ENCODE measurements at places on chromosomes 7 and 10.

- DNase-seq = no peak
These were observed 139.9 kb downstream of the SKIDA1 start for GRCh38 chr10:21385536-21385935.

DNA sequence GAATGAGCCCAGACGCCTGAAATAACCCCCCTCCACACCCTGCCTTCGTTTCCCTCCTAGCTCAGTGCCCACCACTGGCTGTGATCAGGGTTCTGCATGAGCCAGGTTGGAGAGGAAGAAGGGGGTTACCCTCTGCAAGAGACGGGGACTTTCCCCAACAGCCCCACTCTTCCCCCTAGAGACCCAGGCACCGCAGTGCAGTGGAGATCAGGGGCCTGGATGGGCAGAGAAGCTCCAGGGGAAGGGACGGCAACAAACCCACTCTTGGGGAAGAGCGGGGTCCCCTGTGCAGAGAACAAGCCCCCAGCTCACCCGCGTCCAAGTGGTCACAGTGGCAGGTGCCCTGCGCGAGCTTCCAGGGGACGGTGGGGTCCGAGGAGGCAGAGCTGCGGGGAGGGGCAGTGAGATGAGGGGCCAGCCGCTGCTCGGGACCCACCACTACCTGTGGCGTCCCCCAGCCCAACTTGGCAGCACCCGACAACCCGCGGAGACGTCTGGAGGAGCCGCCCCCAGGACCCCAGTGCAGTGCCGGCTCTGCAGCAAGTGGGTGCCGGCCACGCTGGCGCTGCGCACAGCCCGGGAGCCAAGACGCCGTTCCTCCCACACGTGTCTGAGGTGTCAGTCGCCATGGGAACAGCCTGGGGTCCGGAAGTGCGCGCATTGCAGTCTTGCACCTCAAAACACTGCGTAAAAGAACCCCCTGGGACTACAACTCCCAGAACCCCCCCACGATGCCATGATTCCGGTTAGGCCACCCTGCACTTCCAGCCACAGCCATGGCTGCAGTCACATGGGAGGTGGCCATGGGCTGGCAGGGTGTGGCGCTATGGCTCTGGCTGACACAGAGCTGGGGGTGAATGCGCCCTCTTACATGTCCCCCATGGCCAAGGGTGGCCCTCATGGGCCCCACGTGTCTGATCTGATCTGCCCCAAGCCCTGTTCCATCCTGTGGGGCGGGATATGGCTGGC is 45.8 kb upstream of the WIPI2 start:
- peak; percentile 38 for DNase-seq

- DNase-seq = no peak
These were observed 5.2 kb upstream of the FRA10AC1 start for GRCh38 chr10:93707623-93708022.

DNA sequence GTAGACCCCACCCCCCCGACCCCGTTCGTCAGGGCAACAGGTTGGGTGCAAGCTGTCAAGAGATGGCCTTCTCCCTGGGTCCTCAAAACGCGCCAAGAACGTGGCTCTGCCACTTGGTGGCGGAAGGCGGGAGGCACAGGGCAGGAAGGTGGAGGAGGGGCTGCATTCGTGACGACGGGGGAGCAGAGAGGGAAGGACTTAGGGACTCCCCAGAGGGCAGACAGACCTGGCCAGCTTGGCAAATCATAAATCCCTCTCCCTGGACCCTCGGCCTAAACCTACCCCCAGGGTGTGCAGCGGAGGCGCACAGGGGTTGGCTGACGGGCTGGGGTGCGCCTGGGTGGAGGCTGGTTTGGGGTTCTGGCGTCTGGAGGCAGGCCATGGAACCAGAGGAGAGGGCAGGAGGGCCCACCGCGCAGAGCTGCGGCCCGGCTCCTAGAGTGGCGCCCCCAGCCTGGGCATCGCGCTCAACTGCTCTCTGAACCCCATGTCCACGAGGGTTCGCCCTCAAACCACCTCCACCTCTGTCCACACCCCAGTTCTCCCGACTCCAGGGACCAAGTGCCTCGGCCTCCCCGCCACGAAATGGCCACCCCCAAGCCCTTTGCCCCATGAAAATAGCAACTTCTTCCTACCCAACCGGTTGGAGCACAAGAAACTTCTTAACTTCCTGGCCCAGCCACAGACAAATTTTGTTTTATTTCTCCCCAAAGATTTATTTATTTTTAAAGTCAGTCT is 10.8 kb upstream of the GATA3 start:
- DNase-seq = no peak

DNA sequence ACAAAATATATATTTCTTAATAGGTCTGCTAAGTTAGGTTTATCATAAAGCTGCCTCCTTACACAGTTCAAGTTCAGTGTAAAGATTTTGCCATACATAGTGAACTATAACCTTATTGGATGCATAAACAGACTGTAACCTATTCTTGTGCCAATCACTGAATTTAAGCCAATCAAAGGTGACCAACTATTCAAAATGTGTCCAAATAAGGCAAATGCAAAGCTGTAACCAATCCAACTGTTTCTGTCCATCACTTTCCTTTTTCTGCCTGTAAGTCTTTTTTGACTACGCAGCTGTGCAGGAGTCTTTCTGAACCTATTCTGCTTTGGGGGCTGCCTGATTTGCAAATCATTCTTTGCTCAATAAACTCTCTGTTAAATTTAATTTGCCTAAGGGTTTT is 11.6 kb upstream of the DNMBP start:
- no peak for DNase-seq

DNA sequence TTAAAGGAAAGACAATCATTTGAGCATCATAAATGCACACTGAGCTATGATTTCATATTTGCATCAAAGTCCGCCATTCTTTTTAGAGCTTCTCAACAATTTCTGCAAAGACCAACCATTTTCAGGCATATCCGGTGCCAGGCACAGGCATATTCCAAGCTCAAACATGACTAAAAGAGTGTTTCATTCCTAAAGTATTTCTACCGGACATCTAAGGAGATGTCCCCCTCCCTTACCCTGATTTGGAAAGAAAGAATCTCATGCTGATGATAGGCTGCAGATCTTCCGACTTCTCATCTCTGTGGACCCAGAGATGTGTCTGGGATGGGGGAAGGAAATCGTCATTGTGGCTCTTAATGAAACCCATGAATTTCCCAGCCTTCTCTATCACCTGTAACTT is 600.5 kb upstream of the MGMT start:
- DNase-seq = no peak

- no peak for DNase-seq
These were observed 147.1 kb upstream of the GDF10 start for GRCh38 chr10:47152861-47153349.

- DNase-seq = no peak
These were observed 313.8 kb downstream of the FRMD4A start for GRCh38 chr10:14016931-14017333.

GRCh38 chr7:83148776-83149175 is 13.9 kb downstream of the PCLO start:
- DNase-seq = no peak

DNA sequence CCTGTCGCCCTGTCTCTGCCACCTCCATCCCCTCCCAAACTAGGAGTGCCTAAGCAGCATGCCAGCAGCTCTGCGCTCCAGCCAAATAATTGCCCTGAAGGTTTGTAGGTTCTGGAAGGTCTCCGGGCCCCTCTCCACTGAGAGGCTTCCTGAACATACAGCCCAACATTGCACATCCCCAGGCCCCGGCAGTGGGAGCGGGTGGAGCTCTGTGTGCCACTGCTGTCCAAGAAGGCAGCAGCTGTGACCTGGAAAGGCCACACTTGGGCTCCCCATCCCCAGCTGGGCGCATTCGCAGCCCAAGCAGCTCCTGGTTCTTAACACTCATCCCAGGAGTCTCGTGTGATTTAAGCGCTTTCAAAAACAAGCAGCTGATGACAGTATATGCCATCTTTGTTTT is 95.7 kb downstream of the COL13A1 start:
- no peak for DNase-seq

DNA sequence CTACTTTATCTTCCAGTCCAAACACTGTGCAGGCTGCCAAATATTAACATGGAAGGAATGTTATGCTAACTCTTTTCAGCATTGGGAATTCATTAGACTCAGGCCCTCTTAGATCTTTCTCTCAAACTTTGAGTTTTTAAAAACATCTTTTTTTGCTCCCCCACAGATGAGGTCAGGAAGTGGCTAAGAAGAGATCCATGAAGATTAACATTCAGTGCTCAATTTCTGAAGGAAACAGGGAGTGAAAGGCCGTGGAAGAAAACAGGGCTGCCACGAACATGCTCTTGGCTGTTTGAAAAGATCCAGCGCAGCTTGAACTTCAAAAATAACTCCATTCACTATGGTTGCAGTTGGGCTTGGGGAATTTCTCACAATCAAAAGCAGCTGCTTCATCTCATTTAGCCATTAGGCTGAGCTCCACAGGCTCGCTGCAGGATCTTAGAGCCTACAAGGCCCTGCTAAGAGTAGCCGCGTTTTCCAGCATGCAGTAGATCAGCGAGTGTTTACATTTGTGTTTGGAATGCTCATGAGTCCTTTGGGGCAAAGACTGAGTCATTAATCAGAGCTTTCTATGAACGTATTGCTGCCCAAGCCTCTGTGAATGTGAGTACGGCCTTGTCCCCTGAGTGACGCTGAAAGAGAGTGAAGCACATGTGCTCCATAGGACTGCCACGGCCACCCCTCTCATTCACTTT is 41.2 kb upstream of the TNS3 start:
- DNase-seq = no peak

GRCh38 chr10:59962756-59963155 is 56.4 kb upstream of the CCDC6 start:
- DNase-seq = no peak

DNA sequence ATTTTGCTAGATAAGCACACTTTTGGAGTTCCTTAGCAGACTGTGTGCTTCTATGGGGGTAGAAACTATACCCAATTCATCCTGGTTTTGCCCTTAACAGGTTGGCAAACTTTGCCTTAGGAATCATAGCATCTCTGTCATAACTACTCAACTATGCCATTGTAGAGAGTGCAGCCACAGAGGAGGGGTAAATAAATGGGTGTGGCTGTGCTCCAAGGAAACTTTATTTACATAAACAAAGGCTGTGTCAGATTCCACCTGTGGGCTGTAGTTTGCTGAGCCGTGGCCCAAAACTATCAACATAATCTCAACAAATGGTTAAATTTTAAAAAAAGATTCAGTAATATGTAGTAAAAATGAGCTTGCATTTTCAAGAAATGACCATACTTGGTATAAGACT is 51.6 kb upstream of the LAMB1 start:
- DNase-seq = no peak

DNA sequence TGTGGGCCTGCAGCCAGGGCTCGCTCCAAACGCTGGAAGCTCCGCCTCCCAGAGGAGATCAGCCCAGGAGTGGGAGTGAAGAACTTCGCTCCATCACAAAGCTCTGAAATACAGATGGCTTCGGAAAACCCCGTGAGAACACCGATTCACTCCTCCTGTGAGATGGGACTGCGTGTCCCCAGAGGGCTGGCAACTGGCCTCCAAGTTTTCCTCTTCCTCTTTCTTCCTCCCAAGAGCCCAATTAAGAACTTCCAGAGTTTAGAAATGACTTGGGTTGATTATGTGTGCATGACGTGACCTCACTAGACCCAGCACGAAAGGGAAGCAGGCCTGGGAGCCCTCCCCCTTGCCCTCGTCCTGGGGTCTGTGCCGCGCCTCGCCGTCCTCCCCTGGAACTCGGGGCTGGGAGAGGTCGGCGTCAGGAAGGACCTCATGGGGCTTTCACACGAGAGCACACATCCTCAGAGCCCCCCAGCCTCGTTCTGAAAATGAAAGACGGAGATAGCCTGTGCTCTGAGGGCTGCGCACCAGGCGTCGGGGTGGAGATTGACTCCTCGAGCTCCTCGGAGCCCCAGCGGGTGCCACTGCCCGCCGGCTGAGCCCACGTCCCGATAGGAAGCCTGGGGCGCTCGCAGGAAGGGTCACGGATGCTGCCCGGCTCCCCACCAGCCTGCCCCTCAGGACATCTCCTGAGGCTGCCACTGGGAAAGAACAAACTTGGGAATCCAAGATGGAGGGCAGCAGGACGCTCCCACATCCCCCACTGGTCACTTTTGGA is 37.8 kb downstream of the PTPRN2 start:
- DNase-seq = no peak

DNA sequence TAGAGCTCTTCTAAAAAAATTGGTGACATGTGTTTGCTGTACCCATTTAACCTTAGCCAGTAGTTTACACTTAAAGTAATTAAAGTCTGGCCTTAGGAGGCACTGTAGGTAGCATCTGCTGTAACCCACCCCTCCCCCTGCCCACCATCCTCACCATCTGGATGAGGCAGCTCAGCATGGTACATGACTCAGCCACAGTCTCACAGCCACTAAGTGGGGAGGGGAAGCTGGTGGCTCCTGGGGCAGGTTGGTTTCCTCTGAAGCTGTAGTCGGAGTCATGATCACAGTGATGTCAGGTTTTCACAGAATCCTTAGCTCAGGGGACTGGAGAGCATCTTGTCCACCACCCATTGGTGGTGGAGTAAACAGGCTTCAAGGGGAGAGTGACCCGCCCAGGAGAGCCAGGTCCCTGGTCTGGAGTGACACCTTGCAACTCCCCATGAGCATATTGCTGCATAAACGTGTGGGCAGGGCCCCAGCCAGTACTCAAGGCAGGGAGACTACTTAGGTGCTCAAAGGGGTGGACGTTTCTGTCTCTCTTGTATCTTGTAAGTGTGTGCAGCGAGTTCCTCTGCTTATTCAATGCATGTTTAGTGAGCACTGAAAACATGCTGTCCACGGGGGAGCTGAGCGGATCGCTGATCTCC is 125.9 kb downstream of the GRK5 start:
- no peak for DNase-seq

DNA sequence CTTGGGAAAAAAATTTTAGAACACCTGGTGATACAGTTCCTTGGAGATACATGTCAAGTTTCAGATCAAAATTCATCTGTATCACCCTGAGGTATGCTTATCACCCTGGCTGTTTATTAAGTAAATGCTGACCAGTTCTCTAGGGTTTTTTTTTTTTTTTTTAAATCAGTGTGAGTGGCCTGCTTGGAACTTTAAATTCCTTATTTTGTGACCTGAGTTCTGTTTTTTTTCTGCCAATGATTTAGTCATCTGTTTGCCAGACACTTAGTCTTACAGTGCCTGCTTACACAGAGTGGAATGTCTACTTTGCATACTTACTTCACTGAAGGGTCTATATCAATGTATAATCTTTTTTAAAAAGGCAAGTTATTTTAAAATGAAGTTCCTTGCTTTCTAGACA is 1.8 kb downstream of the TSPAN13 start:
- no peak for DNase-seq

DNA sequence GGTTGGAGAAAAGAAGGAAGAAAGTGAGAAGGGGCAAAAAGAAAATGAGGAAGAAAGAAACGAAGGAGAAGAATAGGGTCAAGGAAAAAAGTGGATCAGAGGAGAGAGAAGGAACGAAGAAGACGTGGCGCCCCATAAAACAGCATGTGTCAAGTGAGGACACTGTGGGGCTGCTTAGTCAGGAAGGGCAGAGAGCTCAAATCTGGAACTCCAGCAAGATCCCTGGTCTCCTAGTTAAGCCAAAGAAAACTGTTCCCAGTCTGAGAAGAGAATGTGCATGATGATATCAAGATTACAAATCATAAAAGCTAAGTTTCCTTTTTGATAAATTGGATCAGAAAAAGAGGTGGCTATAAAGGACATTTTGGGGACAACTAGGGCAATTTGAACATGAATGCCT is 33.0 kb downstream of the CREB3L2 start:
- DNase-seq = no peak

Data from stimulated activated CD8-positive, alpha-beta memory T cell treated with anti-CD3 and anti-CD28 coated beads, Interleukin-4, amount 100 ng/mL, for 1 hour (primary cell).